ENCODE measurements at places on chromosomes 1 and 21. TPM values are rescaled to one million over a fixed set of nuclear protein-coding genes. Genes with fewer than 3 reads are reported as not detected.

GRCh38 chr1:40880813-40881549 is 18.8 kb upstream of the CITED4 start:
- ATAC-seq: no peak

- no peak for ATAC-seq
Measured at GRCh38 chr1:15559189-15559810, 25.6 kb downstream of the AGMAT start.

GRCh38 chr1:238568735-238569134 is 678.0 kb upstream of the ZP4 start:
- no peak for ATAC-seq

- no peak for ATAC-seq
Measured at GRCh38 chr1:242017580-242018233, 18.8 kb upstream of the MAP1LC3C start.

The DNAH14 gene
- total RNA-seq: 29.8 TPM
